ENCODE measurements at places on chromosomes 16 and 17.

GRCh38 chr16:3249451-3249850 is 7.0 kb downstream of the MEFV start:
- DNase-seq: no peak

DNA sequence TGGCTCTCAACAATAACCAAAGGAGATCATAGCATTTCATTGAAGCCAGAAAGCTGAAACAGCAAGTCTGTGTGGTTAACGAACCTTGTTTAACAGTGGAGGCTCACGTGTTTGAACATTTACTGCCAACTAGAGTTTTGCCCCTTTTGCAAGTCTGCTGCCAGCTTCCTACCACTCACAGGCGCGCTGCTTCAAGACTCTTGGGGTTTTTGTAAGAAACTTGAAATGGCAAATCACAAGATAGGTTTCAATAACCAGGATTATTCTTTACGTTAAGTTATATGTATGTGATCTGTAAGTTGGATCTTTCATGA is 1.2 kb downstream of the SNTB2 start:
- no peak for DNase-seq

DNA sequence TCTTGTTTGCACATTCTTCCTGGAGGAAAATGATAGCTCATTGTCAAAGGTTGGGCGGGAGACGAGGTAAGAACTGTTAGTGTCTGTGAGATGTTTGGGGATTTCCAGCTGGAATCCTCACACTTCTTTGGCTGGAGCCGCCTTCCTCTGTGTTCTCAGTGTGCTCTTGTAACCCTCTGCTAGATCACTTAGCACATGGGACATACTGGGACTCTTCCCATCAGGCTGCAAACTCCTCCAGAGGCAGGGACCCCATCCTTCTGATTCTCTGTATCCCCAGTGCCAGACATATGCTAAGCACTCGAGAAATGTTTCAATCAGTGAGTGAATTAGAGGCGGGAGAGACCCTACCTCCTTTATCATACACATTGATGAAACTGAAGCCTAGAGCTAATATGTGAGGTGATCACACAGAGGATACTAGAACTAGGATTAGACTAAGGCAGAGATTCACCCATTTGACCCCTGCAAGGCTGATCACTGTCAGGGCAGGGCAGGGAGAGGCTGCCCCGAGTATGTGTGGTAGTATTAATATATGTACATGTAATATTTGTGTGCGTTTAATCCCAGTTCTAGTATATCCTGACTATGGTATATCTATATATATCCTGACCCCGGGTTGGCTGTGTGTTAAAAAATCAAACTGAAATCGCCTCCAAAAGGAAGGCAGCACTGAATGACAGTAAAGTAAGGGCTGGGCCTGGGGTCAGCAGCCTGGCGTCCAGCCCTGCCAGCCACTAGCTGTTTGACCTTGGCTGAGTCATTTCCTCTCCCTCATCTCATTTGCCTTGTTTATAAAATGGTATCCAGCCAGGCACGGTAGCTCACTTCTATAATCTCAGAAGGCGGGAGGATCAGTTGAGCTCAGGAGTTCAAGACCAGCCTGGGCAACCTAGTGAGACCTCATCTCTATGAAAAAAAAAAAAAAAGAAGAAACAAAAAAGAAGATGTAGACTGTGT is 75.5 kb upstream of the TBX2 start:
- DNase-seq: no peak

DNA sequence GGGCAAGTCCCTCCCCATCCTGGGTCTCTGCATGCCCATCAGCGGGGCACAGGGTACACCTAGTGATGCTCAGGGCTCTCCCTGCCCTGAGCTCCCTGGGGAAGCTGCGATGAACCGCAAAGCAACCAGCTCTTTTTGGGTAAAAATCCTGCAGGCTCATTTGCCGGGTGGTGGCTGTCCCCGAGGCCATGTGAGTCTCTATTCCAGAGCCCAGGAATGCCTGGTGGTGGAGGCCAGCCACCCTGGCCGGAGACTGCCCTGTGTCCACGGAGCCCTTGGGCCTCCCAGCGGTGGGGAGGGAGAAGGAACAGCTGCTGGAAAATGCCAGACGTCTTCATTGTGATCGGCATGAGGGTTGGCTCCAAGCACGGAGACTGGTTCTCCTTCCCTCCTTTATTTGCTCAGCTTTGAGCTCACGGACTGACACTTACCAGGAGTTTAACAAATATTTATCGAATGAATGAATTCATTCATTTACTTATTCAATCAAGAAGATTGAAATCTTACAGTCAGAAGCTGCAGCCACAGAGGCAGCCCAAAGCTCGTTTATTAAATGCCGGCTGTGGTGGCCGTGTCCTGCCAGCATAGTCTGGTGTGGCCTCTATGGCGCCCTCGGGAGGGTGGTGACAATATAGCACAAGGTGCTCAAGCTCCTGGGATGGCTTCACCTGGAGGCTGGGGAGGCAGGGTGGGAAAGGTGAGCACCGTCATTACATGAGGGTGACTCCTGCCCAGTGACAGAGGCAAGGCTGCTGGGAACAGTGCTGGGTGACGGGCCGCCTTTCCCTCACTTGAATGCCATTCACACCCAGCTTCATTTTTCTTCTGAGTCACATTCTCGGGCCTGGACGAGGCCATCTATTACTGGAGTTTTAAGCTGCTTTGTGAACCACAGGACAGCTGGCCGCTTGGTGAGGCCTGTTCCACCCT is 31.1 kb upstream of the JPH3 start:
- no peak for DNase-seq

- no peak for DNase-seq
These were observed 58.5 kb downstream of the ADAMTS18 start for GRCh38 chr16:77376358-77376757.

Data from caudate nucleus (tissue), 63 donors.